ENCODE measurements at places on chromosomes 5 and 9.

GRCh38 chr9:92146610-92147009 is 31.4 kb upstream of the SPTLC1 start:
- no peak for DNase-seq

GRCh38 chr5:29208024-29208423 is 1985.5 kb upstream of the CDH6 start:
- no peak for DNase-seq

DNA sequence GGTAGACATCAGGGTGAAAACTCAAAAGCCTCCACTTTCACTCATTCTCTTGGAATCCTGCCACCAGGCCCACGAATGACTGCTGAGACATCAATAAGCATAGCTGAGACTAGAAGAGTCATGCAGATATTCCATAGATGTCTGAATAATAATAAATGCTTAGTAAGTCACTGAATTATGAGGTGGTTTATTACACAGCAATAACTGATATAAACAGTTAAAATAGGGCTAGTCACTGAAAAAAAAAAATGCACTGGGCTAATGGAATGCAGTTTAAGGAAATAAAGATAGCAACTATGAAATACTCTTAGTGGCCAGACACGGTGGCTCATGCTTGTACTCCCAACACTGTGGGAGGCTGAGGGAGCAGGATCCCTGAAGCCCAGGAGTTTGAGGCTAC is 262.8 kb upstream of the CDH6 start:
- DNase-seq = no peak

DNA sequence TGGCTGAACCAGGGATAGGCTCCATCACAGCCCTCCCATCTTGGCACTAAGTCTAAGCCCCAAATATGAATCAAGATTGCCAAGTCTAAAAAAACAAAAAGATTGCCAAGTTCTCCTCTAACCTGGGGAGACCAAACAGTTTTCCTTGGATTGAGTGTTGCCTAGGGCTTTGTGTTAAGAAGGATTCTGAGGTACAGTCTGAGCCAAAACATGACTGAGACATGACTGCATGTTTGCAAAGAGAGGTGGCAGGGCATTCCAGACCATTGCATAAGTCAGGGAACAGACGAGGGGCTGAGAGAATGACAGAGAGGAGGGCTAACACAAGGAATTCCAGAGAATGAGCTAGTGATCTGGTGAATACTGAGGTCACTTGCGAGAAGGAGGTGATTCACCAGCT is 11.4 kb downstream of the LAMC3 start:
- DNase-seq = no peak

- no peak for DNase-seq
Observed at GRCh38 chr5:163661360-163661759, 155.9 kb downstream of the MAT2B start.

DNA sequence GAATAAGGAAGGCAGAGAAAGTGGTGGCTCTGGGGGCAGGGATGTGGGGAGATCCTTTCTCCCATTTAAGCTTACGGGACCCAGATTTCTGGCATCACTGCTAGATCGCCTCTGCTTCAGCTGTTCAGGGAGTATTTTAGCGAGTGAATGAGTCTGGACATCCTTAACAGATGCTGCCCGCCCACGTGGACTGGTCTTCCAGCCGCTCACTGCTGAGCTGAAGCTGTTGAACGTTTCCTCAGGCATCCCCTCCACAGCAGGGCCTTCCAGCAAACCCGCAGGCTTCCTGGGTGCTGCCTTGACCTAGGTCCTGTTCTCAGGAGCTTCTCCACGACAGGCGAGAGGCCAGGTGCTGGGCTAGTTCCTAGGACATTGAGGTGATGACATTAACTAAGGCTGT is 144.4 kb upstream of the EFNA5 start:
- DNase-seq = no peak

DNA sequence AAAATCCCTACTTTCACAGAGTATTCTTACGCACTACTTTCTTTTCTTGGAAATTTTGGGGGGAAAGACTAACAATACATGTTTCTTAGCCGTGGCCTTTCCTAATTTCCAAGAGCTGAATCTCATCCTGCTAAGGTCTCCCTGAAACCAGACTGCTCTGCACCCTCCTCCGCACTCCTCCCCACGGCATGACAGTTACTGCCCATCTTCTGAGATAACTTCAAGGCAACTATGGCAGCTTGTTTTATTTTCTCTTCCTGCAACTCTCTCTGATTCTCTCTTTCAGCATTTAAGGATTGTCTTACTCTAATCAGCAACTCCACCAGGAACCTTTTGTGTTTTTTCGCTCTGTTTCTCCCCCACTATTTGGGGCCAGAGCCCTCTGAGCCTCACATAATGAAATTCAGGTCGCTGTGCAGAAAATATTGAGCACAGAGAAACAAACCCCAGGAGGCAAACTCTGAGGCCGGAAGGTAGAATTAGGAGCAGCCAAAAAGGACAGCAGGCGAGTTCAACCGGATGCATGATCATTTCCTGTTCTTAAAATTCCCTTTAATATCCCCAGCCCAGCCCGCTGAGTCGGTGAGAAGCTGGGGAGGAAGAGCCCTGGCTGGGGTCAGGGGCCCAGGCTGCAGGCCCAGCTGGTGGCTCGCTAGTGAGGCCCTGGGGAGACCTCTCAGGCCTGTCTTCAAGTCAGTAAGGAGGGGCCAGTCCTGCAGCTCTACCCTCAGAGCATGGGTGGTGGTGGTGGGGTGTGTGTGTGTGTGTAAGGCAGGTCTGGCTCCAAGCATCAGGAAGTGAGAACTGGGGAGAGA is 213.6 kb upstream of the S1PR3 start:
- no peak for DNase-seq

DNA sequence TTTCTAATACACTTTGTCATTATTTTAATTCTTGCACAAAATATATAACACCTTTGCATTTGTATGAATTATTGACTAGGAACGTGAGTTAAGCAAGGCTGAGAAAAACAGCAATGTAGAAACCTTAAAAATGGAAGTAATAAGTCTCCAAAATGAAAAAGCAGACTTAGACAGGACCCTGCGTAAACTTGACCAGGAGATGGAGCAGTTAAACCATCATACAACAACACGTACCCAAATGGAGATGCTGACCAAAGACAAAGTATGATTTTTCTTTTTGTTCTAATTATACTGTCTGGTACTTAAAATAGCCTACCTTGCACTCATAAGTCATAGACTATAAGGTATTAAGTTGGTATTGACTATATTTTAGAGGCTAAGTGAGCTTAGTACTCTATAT is 34.4 kb downstream of the RAD50 start:
- DNase-seq = no peak

DNA sequence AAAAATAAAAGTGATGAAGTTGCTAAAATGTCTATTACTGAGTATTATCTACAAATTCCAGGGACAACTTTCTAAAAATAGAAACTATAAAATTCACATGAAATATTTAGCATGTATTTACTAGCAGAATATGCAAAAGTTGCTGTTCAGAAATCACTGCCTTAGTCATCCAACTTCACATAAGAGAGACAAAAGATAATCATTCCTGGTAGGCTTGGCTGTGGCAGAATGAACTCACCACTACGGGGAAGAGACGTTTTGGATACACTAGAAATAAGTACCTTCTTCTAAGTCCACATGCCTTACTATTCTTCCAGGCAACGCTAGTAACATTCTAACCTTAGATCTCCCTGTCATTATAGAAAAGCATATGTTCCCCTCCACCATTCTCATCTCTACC is 272.2 kb downstream of the BNC2 start:
- no peak for DNase-seq

DNA sequence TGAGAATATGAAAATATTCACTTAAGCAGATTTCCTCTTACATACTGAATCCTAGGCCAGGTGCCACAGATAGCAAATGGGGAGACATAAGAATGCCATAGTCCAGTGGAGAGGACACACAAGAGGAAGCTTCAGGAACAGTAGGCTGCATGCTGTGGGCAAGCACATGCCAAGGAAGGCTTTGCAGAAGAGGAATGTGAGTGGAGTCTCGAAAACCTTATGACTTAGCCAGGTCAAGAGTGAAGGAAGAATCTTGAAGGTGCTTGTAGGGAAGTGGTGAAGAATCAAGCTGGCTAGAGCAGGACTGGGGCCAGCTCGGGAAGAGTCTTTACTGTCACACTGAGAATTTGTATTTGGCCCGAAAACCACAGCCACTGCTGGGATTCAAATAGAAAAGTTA is 20.4 kb downstream of the RPS23 start:
- DNase-seq = no peak

DNA sequence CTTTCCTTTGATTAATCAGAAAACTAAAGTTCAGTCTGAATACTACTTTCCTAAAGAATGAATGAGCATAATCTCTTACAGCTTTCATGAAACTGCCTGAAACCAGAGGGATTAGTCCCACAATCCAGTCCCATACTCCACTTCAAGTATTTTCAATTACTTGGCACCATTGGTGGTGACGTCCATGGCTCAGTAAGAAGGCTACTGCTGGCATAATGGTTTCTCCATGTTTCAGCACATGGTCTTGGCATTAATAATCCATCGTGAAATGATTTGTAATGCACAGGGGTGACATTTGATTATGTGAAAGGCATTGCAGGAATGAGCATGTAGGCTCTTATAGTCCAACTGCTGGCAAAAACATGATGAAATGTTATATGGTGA is 23.4 kb downstream of the LIX1 start:
- no peak for DNase-seq

DNA sequence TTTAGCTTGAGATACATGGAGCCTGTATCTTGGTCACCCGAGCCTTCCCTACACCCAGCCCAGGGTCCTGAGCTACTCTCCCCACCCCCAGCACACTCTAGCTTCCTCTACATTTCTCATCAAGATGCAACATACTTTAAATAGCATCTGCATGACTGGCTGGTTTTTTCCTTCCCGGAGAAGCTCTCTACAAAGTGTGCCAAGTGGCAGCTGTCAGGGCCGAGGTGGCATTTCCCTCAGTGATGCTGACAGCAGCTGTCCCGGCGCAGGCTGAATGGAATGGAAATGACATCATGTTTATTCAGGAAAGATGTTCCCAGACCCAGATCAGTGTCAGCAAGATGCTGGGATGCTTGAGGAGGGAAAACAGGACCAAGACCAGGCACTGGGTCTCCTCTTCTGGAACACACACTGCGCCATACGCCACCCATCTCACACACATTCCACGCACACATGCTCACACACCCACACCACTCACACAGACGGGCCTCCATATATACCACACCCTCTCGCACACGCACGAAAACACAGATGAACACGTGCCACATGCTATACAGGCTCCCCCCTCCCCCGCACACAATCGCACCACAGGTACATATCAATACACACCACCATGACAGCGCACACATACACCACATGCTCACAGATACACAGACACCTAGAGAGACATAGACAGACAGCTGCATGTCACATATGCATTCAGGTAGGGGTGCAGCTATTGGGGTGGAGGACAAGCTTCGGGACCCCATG is 67.8 kb downstream of the LHX2 start:
- DNase-seq = no peak

DNA sequence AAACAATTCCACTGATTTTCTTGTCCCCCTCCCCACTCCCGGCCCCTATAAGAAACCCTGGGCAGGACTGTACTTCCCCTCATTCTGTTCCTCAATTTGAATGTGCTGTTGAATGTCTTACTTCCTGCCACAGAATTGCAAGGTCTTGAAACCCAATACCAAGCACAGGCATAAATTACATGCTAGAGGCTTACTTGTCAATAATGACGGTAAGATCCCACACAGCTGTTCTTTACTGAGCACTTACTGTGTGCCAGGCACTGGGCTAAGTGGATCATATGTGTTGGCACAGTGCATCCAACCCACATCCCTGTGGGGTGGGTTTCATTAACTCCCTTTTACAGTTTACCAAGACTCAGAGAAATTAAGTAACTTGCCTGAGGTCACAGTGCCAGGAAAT is 63.4 kb downstream of the MVB12B start:
- no peak for DNase-seq

DNA sequence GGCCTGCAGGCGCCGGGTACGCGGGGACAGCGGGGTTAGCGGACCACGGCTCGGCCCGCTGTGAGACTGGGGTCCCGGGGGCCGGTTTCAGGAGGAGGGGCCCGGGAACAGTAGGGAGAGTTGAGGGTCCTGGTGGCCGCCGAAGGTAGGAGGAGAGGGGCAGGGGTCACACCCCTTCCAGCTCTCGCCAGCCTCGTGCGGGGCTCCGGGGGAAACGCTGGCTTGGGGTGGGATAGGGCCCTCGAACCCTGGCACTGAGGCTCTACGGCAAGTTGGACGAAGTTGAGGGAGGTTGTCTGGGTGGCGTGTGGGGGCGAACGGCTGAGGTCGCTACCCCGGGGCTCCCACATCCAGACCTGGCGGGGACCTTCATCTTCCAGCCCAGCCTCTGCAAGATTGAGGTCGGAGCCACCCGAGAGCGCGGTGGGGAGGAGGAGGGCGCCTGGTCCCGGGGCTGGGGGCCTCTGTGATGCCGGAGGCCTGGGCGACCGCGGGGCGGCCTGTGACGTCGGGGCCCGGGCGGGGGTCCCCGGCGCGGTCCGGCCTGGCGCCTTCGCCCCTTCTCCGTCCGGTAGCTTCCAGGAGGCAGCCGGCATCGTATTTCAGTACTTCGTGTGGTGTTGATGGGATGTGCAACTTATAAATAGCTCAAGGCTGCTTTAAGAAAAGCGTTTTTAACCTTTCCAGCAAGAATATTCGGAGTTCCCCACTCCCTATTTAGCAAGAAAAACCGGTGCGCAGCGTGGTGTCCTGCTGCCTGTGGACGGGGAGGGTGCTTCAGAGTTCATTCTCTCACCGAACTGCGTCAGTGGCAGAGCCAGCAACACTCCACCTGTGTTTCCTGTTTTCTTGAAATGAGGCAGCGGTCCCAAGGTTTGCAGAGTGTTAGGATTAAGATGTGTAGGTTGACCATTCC is 902 bp downstream of the HABP4 start:
- DNase-seq = no peak

- DNase-seq = no peak
Observed at GRCh38 chr9:108272349-108272899, 583.4 kb downstream of the ACTL7B start.

DNA sequence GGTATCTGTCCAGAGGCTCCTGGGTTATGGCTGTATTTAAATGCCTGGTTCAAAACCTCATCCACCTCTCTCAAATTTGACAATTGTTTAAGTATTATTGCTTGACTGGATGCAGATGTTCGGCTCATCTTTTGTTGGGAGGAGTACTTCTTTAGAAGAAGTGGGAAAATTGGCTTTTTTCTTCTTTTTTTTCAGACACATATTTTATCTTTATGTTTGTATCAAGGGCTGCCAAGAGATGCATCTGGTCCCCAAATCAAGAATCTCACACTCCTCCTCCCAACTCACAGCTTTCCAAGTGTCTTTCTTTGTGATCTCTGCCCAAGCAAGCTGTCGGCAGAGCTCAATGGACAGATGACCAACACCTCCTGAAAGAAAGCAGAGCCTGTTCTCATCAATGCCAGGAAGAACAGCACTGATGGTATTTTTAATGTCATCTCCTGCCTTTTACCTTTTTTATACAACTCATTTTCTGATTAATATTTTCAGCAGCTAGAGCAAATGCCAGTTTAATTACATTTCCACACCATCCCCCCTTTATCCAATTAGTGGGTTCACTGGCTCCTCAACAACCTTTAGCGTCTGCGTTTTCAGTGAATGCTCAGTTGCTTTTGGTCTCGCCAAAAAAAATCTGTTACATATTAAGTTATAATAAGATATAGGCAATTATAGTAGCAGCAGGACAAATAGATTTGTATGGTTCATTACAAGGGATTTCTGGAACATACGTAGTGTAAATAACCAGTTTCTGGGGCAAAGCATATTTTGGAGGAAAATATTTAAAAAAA is 110.3 kb upstream of the SLIT3 start:
- no peak for DNase-seq
